ENCODE measurements at places on chromosomes 5 and 9.

DNA sequence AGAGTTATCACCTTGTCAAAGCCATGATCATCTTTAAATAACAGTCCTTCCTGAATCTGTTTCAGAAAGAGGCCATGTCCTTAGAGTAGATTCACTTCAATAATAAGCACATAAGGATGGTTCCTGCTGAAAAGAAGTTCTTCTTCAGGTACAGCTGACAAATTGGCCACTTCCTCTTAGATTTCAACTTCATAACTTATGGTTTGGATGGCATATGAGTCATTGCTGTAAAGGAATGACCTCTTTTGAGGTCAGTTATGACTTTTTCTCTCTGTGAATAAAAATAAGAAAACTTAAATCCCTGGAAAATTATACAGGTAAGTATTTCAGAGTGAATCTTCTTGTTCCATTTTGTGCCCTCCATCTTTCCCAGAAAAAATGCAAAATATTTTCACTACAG lies 555.3 kb upstream of the ZNF462 start:
- DNase-seq: no peak

DNA sequence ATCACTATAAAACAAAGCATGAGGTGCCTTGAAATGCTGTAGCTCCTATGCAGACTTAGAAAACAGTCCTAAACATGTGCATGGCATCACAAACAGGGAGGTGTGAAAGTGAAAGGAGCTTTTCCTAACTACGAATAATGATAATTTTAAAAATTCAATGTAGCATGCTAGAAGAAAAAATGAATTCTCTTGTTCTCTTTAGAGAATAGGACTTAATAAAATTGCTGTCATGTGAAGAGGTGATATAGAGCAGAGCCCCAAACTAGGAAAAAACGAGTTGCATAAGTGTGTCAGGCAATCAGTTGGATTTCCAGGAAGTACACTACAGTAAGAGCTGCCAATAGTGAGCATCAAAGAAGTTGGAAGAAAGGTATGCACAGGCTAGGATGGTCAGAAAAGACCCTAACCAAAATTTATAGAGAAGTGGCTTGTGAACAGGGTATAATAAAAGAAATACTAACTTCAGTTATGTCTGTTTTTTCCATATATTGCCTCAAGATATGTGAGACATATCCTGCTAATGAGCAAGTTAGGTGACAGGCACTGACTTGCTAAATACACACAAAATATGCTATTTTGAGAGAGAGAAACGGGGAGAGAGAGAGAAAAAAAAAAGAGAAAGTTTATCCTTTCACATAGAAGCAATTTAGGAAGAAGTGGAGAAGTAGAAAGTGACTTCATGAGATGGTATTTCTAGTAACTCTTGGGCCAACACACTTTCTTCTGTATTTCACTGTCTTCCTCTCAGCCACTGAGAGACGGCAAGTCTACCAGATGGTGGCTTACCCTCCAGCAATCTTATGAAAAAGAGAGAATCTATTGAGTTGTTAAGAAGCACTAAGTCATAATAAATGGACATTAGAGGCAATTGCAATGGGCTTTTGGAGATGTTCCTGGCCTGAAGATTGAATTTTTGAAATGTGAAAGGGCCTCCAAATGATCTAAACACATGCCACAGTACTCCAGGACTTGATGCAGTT lies 18.0 kb downstream of the ITGA2 start:
- no peak for DNase-seq

DNA sequence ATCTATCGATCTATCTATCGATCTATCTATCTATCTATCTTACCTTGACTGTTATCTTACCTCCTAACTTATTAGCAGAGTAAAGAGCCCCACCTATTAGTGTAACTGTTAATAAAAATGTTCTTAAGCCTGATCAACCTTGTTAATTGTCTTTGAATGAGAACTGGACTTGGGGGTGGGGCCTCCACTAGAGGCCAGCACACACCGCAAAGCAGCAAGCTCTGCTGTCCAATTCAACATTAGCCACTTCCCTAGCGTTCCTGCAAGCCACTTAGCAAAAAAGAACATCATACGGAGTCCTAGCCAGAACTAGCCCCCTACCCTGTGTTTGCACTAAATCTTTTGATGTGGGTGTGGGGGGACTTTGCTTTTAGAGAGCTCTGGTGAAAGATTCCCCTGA lies 515.8 kb downstream of the KDM4C start:
- no peak for DNase-seq

- DNase-seq: no peak
Measured at GRCh38 chr5:92956886-92957285, 624.1 kb downstream of the NR2F1-AS1 start.

- no peak for DNase-seq
Measured at GRCh38 chr5:76874088-76874581, 24.3 kb downstream of the S100Z start.

DNA sequence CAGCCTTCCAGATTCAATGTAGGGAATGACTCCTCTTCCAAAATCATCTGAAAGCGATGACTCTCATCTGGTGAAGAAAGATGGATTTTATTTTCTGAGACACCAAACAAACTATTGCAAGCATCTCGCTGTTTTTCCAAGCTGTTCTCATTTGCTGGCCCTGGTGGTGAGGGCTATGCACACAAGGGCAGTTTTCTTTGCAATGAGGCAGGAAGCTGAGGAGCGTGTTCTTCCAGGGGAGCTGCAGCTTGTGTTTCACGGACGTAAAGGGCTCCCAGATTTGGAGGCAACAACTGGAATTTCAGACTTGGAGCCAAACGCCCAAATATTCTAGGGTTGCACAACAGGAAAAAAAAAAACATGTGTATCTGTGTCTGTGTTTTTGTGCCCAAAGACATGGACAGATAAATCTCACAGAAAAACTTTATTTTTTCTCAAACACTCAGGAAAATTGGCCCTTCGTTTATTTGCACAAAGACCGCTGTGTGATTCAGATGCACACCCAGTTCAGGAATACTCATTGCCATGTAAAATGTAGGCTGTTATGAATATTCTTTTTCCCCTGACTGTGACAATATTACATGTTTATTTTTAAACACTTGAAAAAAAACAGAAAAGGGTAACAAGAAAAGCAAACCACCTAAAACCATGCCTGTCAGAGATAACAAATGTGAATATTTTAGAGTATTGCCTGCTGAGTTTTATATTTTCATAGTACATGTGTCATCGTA lies 151.3 kb downstream of the GAS1 start:
- DNase-seq: no peak

DNA sequence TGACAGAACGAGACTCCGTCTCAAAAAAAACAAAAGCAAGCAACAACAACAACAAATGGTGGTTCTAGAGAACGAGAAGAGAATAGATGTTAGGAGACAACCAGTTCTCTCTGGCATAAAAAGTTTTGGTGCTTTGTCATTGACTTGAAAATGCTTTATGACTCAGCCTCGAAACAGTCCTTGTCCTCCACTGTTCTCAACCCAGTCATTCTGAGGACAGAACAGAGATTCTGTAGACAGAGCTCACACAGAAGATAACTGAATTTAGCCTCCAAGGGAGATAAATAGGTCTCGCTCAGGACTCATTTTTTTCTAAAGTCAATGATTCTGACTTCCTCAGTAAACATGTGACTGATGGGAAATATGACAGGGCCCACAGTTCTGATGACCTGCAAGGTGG lies 76.0 kb upstream of the FSTL4 start:
- no peak for DNase-seq

DNA sequence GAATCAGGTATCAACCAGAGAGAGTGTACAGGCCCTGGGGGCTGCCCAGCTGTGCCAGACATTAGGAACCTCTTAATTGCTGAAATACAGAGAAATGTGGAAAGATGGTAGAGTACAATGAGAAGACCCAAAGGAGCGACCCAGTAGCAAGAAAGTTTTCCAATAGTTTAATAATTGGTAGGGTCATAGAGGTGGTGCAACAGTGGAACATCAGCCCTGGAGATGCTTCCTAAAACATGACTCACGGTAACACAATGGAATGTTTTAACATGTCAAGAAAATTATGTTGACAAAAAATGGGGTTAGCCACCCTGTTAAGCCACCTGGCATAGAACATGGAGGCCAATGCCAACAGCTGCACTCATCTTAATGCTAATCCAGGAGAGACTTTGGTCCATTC lies 284.1 kb downstream of the ELAVL2 start:
- no peak for DNase-seq

- no peak for DNase-seq
Measured at GRCh38 chr5:74567411-74567995, 73.0 kb downstream of the ENC1 start.

DNA sequence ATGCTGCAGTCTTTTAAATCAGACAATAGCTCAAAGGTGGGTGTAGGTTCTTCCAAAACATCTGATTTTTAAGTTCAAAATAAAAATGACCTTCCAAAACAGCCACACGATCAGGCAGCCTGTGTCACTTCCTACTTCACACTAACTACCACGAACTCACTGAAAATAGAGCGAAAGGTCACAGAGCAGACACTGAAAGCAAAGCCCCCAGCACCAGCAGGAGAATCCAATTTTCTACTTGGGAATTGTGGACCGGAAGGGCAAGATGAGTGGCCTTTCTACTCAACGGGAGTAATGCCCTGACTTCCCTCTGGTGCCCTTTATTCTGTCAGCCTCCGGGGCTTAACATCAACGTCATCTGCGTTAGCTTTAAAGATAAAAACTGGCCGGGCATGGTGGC lies 107.8 kb upstream of the FAM120A start:
- no peak for DNase-seq

DNA sequence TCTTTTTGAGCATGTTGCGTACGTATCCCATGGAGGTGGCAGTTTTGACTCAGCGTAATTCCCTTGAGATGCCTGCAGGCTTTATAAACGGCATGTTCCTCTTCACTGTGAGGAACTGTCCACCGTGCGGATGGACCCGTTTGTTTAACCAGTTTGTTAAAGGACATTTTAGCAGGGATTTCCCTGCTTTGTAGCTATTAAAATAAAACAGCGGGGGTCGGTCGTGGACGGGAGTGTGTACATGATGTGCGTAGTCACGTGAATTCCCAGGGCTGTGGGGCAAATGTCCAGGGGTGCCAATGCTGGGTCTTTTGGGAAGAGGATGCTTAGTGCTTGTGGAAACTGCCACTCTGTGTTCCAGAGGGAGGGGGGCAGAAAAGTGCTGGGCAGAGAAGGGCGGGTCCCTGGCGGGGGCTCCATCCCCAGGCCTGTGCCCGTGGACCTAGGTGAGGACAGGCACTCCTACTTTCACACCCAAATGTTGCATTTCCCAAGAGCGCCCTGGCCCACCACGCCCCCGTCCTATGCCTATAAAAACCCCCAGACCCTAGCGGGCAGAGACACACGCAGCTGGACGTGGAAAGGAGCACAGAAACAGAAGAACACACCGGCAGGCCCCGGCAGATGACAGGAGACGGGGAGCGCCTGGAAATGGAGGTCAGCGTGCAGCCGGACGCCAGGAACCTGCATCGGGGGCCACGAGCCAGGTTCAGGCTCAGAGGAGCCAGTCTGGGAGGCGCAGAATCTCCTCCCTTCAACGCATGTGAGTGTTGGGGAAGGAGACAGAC lies 4.0 kb upstream of the TERT start:
- DNase-seq: no peak

DNA sequence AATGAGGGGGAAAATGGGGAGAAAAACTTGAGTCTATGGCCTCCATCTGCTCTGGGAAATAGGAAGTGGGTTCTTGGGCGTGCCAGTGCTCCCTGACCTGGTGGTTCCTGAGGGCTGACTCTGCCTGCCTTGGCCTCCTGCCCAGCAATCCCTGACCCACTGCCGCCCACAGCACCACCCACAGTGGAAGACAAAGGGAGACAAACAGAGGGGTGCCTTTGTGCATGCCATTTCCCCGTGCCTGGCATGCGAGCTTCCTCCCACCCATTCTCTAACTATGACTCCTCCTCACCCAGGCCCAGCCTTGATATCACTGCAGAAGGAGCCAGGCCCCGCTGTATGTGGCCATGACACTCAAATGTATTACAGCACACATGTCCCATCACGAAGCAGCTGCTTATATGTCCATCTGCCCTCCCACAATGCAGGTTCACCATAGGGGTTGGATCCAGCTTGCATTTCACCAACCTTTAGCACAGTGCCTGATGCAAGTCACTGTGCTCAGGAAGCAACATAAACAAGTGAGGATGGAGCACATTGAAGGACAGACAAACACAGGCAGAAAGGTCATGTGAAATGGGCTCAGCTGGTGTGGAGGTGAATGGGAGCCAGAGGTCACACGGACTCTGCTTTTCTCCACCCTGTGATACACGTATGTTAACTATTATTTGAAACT lies 84.4 kb downstream of the ADRB2 start:
- peak; percentile 11 for DNase-seq

GRCh38 chr5:142486020-142486419 lies 161.2 kb upstream of the SPRY4 start:
- DNase-seq: no peak

GRCh38 chr5:81045389-81045807 lies 85.2 kb downstream of the RASGRF2 start:
- DNase-seq: no peak

DNA sequence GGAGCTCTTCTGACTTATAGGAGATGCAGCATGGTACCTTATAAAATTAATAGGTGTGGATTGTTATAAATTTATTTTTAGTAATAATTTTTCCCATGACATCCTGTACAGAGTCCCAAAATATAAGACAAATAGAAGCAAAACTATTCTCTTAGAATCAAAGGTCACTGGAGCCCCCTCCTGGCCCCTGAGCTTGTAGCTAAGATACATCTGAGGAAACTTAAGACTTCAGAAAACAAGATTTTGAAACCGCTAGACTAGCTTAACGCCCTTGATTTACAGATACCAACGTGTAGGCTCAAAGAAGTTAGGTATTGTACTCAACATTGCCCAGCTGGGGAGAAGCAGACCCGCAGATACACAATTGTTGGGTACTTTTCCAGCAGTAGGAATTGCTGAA lies 45.7 kb upstream of the KCNN2 start:
- DNase-seq: no peak

DNA sequence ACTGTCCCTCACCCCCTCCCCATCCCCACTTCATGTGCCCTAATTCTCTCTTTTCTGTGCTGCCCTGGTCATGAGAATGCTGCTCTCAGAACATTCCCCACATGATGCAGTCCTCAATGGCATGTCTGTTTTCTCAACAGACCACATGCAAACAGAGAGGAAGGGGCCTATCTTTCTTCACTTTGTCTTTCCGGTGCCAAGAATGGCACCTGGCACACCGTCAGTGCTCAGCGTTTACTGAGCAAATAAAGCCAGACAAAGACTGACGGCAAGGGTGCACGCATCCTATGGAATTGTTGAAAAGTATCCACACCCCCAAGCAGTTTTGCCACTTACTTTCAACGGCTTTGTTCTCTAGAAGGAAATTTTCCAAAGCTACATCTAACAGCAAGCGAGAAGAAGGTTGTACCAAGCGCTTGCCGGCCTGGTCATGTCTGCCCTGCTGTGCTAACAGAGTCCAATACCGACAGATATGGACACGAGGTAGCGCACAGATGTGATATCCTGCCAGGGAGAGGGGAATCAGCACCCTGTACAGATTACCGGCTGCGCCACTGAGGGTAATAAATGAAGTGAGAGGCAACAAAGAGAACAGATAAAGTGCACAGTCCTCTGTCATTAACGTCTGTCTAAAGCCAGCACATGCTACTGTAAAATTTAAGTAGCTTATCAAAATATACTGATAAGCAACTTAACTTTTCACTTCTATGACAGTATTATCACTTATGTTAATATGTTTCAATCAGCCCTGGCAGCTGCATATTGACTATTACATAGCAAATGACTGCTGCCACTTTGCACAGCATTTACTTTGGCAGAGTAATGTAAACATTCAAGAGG lies 251.7 kb downstream of the DENND1A start:
- no peak for DNase-seq

GRCh38 chr5:78137290-78137689 lies 157.2 kb downstream of the AP3B1 start:
- DNase-seq: no peak

All from activated naive CD4-positive, alpha-beta T cell treated with Interleukin-2 at 50 U/mL for 16 hours (primary cell).